H9 (cell line): ENCODE measurements at places on chromosomes 6 and 20. TPM values are rescaled to one million over a fixed set of nuclear protein-coding genes. Genes with fewer than 3 reads are reported as not detected.

DNA sequence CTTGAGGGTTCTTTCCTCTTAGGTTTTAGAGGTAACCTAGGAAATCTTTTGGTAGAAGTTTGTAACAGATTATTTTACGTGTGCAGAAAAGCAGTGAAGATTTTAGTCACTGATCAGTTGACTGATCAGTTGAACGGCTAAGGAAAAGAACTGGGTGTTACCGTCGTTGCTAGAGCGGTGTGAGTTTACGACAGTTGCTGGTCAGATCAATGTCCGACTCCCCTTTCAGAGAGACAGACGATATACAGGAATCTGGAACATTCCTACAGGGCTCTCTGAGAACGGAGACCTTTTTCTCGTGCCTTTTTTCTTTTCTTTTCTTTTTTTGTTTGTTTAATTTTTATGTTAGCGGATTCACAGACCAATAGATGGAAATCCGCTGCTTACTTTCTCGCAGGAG, 132.1 kb upstream of the ZNF184 start:
- no peaks in the 10 kb centered on the region for H3K27me3 ChIP-seq
- H3K4me3 ChIP-seq: peak overlapping the region; percentile 96
- no peak overlapping the region for H3K27ac ChIP-seq
- DNase-seq: peak; percentile 65

GRCh38 chr6:70380252-70380651, 33.1 kb upstream of the FAM135A start:
- H3K27ac ChIP-seq: no peak overlapping the region
- H3K4me1 ChIP-seq: no peaks in the 10 kb centered on the region

- no peak overlapping the region for H3K27ac ChIP-seq
- H3K4me3 ChIP-seq: no peak overlapping the region
- no peak for DNase-seq
- peaks cover 57% of the 10 kb centered on the region for H3K36me3 ChIP-seq
- no peaks in the 10 kb centered on the region for H3K4me1 ChIP-seq
Measured at GRCh38 chr20:49112596-49113274, 66.6 kb downstream of the CSE1L start.

- no peak for DNase-seq
- H3K27ac ChIP-seq: no peak overlapping the region
- no peaks in the 10 kb centered on the region for H3K27me3 ChIP-seq
- H3K36me3 ChIP-seq: no peaks in the 10 kb centered on the region
- no peaks in the 10 kb centered on the region for H3K4me1 ChIP-seq
Measured at GRCh38 chr6:151275121-151275520, 35.4 kb downstream of the AKAP12 start.

GRCh38 chr6:41726876-41727275, 8.5 kb downstream of the TFEB start:
- no peaks in the 10 kb centered on the region for H3K36me3 ChIP-seq
- H3K27ac ChIP-seq: no peak overlapping the region
- no peak overlapping the region for H3K4me3 ChIP-seq
- no peak for DNase-seq
- no peaks in the 10 kb centered on the region for H3K27me3 ChIP-seq

- H3K36me3 ChIP-seq: no peaks in the 10 kb centered on the region; the same call in 2 of the 3 replicates
- H3K4me3 ChIP-seq: no peak overlapping the region
- H3K27ac ChIP-seq: no peak overlapping the region
- DNase-seq: no peak
- no peaks in the 10 kb centered on the region for H3K27me3 ChIP-seq
Measured at GRCh38 chr20:11850901-11851300, 66.8 kb upstream of the BTBD3 start.

- no peaks in the 10 kb centered on the region for H3K27me3 ChIP-seq
- no peak for DNase-seq
- no peak overlapping the region for H3K4me3 ChIP-seq
- H3K36me3 ChIP-seq: no peaks in the 10 kb centered on the region
Measured at GRCh38 chr6:19605624-19606023, 231.5 kb upstream of the ID4 start.

DNA sequence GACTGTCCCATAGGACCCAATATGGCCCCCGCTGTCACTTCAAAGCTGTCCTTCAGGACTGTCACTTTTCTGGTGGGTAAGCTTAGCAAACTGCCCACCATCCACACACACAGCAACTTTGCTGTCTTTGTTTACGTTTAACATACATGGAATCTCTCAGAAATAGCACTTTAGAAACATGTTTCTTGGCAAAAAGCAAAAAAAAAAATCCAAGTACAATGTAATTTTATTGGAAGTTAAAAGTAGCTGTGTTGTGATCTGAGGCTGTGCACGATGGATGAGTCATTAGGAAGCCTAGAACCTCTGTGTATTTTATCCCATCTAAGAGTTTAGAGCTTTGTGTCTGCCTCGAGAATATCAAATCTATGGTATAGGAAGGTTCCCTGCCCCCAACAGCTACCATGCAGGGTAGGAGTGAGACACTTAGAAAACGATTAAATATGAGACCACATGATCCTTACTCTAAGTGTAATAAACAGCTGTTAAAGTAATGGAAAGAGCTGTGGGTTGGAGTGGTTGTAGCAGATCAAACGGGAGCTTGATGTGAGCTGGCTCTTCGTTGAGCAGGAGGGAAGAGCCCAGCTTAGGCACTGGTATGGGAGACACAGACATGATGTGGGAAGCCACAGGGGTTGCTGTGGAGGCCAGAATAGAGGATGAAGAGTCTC, 119.5 kb downstream of the PLEKHG1 start:
- H3K4me1 ChIP-seq: peaks cover 9% of the 10 kb centered on the region; the same call in 1 of the 2 replicates
- no peak overlapping the region for H3K4me3 ChIP-seq
- no peak for DNase-seq

DNA sequence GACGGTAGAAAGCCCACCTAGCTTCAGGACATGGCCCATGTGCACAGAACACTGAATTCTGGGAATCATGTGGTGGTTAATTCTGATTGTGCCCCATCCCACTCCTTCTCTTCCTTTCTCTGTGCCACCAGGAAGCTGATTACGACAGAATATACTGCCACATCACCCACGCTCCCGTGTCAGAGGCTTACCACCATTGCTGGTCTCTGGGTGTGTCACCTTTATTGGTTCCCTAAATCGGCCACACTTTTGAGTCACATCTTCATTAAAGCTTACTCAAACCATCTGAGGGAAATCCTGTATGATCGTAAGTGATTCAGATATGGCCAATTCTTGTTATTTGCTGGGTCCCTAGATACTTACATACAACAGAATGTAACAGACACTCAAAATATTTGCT, 3.1 kb downstream of the TRMT6 start:
- no peak overlapping the region for H3K4me3 ChIP-seq
- no peaks in the 10 kb centered on the region for H3K27me3 ChIP-seq
- peaks cover 66% of the 10 kb centered on the region for H3K36me3 ChIP-seq
- DNase-seq: no peak
- no peak overlapping the region for H3K27ac ChIP-seq

GRCh38 chr6:139600919-139601475, 226.5 kb upstream of the CITED2 start:
- no peaks in the 10 kb centered on the region for H3K36me3 ChIP-seq
- no peak overlapping the region for H3K4me3 ChIP-seq
- H3K27me3 ChIP-seq: no peaks in the 10 kb centered on the region
- no peak overlapping the region for H3K27ac ChIP-seq
- no peaks in the 10 kb centered on the region for H3K4me1 ChIP-seq
- DNase-seq: no peak

DNA sequence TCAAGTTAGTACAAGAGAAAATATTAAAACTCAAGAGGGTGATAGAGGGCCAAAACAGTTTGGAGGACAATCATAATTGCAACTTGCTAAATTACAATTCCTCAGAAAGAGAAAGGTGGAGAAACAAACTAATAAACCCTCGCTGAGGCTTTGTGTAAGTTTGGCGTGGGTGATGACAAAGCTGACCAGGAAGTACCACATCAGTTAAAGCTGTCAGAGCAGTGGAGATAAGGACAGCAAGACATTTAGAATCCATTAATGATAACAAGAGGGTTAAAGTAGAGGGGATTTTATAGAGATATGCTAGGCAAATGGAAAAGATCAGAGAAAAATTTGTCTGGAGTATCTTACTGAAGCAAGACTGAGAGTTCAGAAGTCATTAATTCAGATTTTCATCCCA, 334.4 kb downstream of the TFAP2B start:
- no peak overlapping the region for H3K27ac ChIP-seq
- no peaks in the 10 kb centered on the region for H3K27me3 ChIP-seq
- no peaks in the 10 kb centered on the region for H3K4me1 ChIP-seq
- DNase-seq: no peak
- H3K36me3 ChIP-seq: no peaks in the 10 kb centered on the region

GRCh38 chr6:135644394-135644793, 146.9 kb upstream of the AHI1 start:
- H3K27me3 ChIP-seq: no peaks in the 10 kb centered on the region
- no peaks in the 10 kb centered on the region for H3K4me1 ChIP-seq
- no peak overlapping the region for H3K4me3 ChIP-seq

DNA sequence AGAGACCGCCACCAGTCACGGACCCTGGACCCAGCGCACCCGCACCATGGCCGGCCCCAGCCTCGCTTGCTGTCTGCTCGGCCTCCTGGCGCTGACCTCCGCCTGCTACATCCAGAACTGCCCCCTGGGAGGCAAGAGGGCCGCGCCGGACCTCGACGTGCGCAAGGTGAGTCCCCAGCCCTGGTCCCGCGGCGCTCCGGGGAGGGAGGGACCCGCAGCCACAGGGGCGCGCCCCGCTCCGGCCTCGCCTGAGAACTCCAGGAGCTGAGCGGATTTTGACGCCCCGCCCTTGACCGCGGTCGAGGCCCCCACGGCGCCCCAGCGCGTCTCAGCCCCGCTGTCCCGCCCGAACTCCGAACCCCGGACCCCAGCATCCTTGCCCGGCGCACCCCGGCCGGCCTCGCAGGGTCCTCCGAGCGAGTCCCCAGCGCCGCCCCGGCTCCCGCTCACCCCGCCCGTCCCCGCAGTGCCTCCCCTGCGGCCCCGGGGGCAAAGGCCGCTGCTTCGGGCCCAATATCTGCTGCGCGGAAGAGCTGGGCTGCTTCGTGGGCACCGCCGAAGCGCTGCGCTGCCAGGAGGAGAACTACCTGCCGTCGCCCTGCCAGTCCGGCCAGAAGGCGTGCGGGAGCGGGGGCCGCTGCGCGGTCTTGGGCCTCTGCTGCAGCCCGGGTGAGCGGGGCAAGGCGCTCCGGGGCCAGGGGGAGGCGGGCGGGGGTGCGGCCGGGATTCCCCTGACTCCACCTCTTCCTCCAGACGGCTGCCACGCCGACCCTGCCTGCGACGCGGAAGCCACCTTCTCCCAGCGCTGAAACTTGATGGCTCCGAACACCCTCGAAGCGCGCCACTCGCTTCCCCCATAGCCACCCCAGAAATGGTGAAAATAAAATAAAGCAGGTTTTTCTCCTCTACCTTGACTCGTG, at the start of gene OXT:
Gene OXT (plus strand): TSS at position 11 of the 920 bp plus-strand sequence. CDS start 36 bp downstream, at position 47.
- no peak within 1 kb of the TSS for H3K27ac ChIP-seq
- H3K4me3 ChIP-seq: peak within 1 kb of the TSS; percentile 51
- no peaks in the 10 kb centered on the region for H3K36me3 ChIP-seq
- DNase-seq: peak; percentile 77

DNA sequence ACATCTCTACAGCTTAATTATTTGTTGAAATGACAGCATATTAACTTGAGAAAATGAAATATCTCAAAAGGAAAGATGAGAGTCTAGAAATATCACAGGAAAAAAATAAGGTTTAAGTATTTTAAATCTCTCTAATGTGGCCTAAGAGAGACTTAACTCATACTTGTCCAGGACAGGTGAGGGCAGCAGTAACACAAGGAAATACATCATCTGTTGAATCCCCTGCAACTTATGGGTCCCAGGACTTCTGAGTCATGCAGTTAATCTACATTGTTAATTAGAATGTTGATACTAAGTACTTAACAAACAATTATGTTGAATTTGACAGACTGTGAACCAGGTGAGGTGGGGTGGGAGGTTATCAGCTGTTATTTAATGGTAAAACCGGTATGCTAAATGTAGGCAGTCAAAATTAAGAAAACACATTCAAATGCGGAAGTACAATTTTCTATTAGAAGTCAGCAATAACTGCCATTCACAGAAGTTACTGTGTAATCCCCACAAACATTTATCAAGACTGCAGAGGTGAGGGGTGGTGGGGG, 87.9 kb downstream of the CEP57L1 start:
- no peak overlapping the region for H3K27ac ChIP-seq
- no peaks in the 10 kb centered on the region; the same call in 1 of the 2 replicates for H3K4me1 ChIP-seq
- H3K36me3 ChIP-seq: no peaks in the 10 kb centered on the region
- DNase-seq: no peak
- no peaks in the 10 kb centered on the region for H3K27me3 ChIP-seq
- no peak overlapping the region for H3K4me3 ChIP-seq

DNA sequence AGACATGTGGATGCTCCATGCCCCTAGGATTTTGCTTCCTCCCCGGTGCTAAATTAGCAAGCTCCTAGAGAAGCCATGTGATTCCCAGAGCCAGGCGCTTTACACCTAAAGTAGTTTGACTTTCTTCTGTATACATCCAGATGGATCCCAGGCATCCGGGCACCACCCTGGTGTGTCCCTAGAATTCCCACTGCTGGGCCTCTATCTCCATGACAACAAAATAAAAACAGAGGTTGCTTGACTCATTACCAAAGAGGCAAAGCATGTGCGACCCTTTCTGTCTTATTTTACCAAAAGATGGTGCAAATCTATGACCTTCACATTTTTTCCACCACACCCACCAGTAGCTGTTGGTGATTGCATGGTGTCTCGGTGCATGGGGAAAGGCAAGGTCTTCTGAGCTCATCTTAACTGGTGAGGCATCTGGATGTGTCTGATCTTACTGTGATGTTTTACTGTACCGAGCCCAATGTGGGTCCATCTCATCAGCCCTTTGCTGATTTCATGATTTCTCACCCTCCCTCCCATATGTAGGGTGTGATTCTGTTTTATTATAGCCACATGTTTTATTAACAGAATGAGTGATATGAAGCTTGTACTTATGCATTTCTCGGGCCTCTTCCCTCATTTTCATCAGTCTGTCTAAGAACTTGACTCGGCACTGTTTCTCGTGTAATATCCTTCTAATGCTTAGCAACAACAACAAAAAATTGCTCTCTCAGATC, 27.4 kb upstream of the VAPB start:
- H3K4me3 ChIP-seq: no peak overlapping the region
- H3K36me3 ChIP-seq: peaks cover 5% of the 10 kb centered on the region; the same call in 2 of the 3 replicates
- no peaks in the 10 kb centered on the region for H3K27me3 ChIP-seq
- no peak for DNase-seq
- no peaks in the 10 kb centered on the region for H3K4me1 ChIP-seq

- H3K36me3 ChIP-seq: no peaks in the 10 kb centered on the region
- no peak for DNase-seq
Measured at GRCh38 chr6:107809966-107810365, 14.1 kb downstream of the SCML4 start.

- no peak overlapping the region for H3K27ac ChIP-seq
- H3K36me3 ChIP-seq: peaks cover 22% of the 10 kb centered on the region; the same call in 2 of the 3 replicates
- no peaks in the 10 kb centered on the region for H3K4me1 ChIP-seq
Measured at GRCh38 chr6:154821638-154822037, 88.4 kb downstream of the SCAF8 start.

GRCh38 chr20:46505506-46505905, 7.9 kb downstream of the ZNF334 start:
- no peak for DNase-seq
- H3K27ac ChIP-seq: no peak overlapping the region
- no peaks in the 10 kb centered on the region for H3K4me1 ChIP-seq
- H3K27me3 ChIP-seq: no peaks in the 10 kb centered on the region
- H3K4me3 ChIP-seq: no peak overlapping the region

CST1 gene
- 1.7 and 1.9 TPM in 2 replicates for total RNA-seq

BACH2 gene
- 2.0 and 2.6 TPM in 2 replicates for total RNA-seq

MICB gene
- 6.2 and 6.8 TPM in 2 replicates for total RNA-seq

EYA4 gene
- 0.26 TPM in 1 of 2 replicates, not detected in the other for total RNA-seq

ARFGEF3 gene
- 12.5 and 13.7 TPM in 2 replicates for total RNA-seq
